ENCODE measurements at places on chromosomes 16 and 17.

DNA sequence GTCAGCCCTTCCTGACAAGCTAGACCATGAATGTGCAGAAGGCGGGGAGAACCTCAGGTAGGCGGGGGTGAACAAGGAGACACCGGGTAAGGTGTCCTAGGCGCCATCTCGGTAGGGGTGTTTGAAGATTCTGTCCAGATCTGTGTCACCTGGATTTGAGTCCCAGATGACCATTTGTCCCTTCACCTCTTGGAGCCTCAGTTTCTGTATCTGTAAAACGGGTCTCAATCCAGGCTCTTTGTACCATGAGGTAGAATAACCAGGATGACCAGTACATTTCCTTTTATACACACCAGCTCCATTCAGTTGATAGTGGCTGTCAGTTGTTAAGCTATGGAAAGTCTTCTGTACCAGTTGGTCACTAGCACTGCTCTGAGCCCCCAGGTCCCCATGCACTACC, 86.7 kb downstream of the ABCC6 start:
- H3K4me3 ChIP-seq: no peak overlapping the region
- DNase-seq: no peak
- no peaks in the 10 kb centered on the region for H3K27me3 ChIP-seq
- H3K36me3 ChIP-seq: peaks cover 69% of the 10 kb centered on the region

- H3K4me1 ChIP-seq: peaks cover 2% of the 10 kb centered on the region
- H3K36me3 ChIP-seq: peaks cover 10% of the 10 kb centered on the region
- no peak overlapping the region for H3K4me3 ChIP-seq
- no peaks in the 10 kb centered on the region for H3K27me3 ChIP-seq
- no peak overlapping the region for H3K27ac ChIP-seq
- no peak for DNase-seq
Observed at GRCh38 chr16:12406926-12407690, 396.6 kb downstream of the CPPED1 start.

GRCh38 chr17:80393961-80394360, 21.0 kb upstream of the ENDOV start:
- H3K4me3 ChIP-seq: no peak overlapping the region
- H3K27ac ChIP-seq: no peak overlapping the region
- H3K36me3 ChIP-seq: peaks cover 66% of the 10 kb centered on the region
- H3K4me1 ChIP-seq: peaks cover 18% of the 10 kb centered on the region
- H3K27me3 ChIP-seq: no peaks in the 10 kb centered on the region

- H3K4me1 ChIP-seq: peaks cover 54% of the 10 kb centered on the region
- no peak overlapping the region for H3K4me3 ChIP-seq
- no peak overlapping the region for H3K27ac ChIP-seq
Observed at GRCh38 chr17:75386430-75386829, 19.0 kb downstream of the GRB2 start.

- no peak for DNase-seq
- no peaks in the 10 kb centered on the region for H3K27me3 ChIP-seq
- H3K4me1 ChIP-seq: no peaks in the 10 kb centered on the region
- no peak overlapping the region for H3K27ac ChIP-seq
- H3K36me3 ChIP-seq: no peaks in the 10 kb centered on the region
- H3K4me3 ChIP-seq: no peak overlapping the region
Observed at GRCh38 chr16:35203636-35204035, 1744.2 kb downstream of the TP53TG3F start.

DNA sequence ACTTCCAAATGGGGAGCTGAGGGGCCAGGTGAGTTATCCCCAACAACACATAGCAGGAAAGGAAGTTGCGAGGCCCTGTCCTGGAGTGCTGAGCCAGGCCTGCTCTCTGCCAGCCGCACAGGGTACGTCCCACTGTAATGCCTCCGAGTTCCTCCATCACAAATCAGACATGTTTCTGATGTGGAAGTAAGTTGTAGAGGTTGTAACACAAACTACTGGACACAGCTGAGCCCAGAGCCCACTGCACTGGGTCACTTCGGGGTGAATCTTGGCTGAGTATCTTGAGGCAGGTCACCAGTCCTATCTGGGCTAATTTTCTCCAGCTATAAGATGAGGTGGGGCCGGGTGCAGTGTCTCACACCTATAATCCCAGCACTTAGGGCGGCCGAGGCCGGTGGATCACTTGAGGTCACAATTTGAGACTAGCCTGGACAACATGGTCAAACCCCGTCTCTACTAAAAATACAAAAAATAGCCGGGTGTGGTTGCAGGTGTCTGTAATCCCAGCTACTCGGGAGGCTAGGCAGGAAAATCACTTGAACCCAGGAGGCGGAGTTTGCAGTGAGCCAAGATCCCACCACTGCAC, 100.8 kb upstream of the CDH5 start:
- H3K4me3 ChIP-seq: no peak overlapping the region
- H3K4me1 ChIP-seq: peaks cover 7% of the 10 kb centered on the region
- peaks cover 54% of the 10 kb centered on the region for H3K27me3 ChIP-seq
- H3K36me3 ChIP-seq: peaks cover 1% of the 10 kb centered on the region
- H3K27ac ChIP-seq: no peak overlapping the region
